ENCODE measurements at places on chromosomes 6 and 20. TPM values are rescaled to one million over a fixed set of nuclear protein-coding genes. Genes with fewer than 3 reads are reported as not detected.

MICB gene
- 4.3 TPM for total RNA-seq

- peak; percentile 75 for DNase-seq
- H3K4me3 ChIP-seq: no peak overlapping the region
- H3K36me3 ChIP-seq: peaks cover 18% of the 10 kb centered on the region
- peaks cover 15% of the 10 kb centered on the region for H3K4me1 ChIP-seq
- H3K27ac ChIP-seq: peak overlapping the region; percentile 52
Measured at GRCh38 chr6:159645640-159646039, 47.4 kb downstream of the SOD2 start.

DNA sequence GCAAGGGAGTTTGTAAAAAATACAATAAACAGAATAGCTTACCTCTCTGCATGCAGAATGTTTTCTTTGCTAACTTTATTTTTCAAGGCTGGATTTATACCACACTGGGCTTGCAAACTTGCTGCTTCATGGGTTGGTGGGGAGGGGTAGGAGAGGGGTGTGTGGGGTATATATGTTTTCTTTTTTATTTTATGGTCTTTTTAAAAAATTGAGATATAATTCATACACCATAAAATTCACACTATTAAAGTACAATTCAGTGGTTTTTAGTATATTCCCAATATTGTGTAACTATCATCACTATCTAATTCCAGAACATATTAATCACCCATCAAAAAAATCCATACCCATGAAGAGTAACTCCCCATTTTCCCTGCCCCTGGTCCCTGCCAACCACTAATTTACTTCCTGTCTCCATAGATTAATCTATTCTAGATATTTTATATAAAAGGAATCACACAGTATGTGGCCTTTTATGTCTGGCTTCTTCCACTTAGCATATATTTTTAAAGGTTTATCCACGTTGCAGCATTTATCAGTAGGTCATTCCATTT lies 14.3 kb upstream of the TRPC4AP start:
- no peak overlapping the region for H3K4me3 ChIP-seq
- no peak overlapping the region for H3K27ac ChIP-seq
- no peaks in the 10 kb centered on the region for H3K36me3 ChIP-seq

- no peaks in the 10 kb centered on the region for H3K36me3 ChIP-seq
- no peak overlapping the region for H3K4me3 ChIP-seq
- no peak overlapping the region for H3K27ac ChIP-seq
- DNase-seq: no peak
- no peaks in the 10 kb centered on the region for H3K27me3 ChIP-seq
- H3K4me1 ChIP-seq: no peaks in the 10 kb centered on the region
Measured at GRCh38 chr20:6622041-6622440, 145.4 kb upstream of the BMP2 start.

Data from MCF 10A (cell line).